Activated T-helper 17 cell treated with anti-CD3 and anti-CD28 coated beads, Interleukin-2, amount 50 U/mL, for 72 hours (primary cell): ENCODE measurements at places on chromosomes 16 and 17. TPM values are rescaled to one million over a fixed set of nuclear protein-coding genes. Genes with fewer than 3 reads are reported as not detected.

Gene CD300H
- not detected for total RNA-seq

- H3K27me3 ChIP-seq: peaks cover 23% of the 10 kb centered on the region
- ATAC-seq: no peak
- no peak overlapping the region for H3K27ac ChIP-seq
- no peaks in the 10 kb centered on the region for H3K36me3 ChIP-seq
- H3K4me1 ChIP-seq: no peaks in the 10 kb centered on the region
Measured at GRCh38 chr17:10931133-10931532, 93.2 kb upstream of the PIRT start.

GRCh38 chr17:28874750-28875149 is 19.9 kb downstream of the ERAL1 start:
- peaks cover 19% of the 10 kb centered on the region for H3K36me3 ChIP-seq
- ATAC-seq: no peak
- H3K27ac ChIP-seq: no peak overlapping the region

- H3K27ac ChIP-seq: no peak overlapping the region
- ATAC-seq: no peak
- H3K36me3 ChIP-seq: no peaks in the 10 kb centered on the region
- no peak overlapping the region for H3K4me3 ChIP-seq
Measured at GRCh38 chr16:81483970-81484595, 39.5 kb downstream of the CMIP start.

GRCh38 chr16:54632322-54633220 is 298.1 kb upstream of the IRX5 start:
- no peak for ATAC-seq
- H3K27ac ChIP-seq: no peak overlapping the region

DNA sequence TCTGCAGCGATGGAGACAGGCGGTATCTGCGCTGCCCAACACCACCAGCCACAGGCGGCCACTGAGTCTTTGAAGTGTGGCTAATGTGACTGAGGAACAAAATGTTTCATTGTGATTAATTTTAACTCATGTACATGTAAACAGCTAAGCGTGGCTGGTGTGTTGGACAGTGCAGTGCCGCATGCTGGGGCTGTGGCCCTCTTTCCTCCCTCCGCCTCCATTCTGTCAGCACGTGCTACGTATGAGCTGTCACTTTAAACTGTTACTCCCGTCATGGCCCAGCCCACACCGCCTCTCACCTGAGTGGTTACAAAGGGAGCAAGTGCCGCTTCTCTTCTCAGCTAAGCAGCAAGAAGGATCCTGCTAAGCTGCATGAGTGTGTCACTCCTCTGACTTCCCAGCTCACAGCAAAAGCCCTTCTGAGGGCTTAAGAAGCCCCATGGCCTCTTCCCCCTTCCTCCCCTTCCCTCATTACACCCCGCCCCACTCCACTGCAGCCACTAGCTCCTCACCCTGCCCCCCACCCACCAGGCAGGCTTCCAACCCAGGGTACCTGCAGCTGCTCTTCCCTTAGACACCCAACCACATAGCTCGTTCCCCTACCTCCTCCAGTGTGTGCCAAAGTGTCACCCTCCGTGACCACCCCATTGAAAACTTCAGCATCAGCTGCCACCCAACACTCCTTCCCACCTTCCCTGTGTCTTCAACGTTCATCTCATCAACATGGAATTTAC is 15.0 kb downstream of the HASPIN start:
- no peaks in the 10 kb centered on the region for H3K36me3 ChIP-seq
- ATAC-seq: peak; percentile 81
- no peak overlapping the region for H3K27ac ChIP-seq
